Stimulated activated CD8-positive, alpha-beta memory T cell treated with anti-CD3 and anti-CD28 coated beads, Interleukin-15, amount 100 ng/mL, for 4 hours (primary cell): ENCODE measurements at places on chromosomes 7 and 10.

DNA sequence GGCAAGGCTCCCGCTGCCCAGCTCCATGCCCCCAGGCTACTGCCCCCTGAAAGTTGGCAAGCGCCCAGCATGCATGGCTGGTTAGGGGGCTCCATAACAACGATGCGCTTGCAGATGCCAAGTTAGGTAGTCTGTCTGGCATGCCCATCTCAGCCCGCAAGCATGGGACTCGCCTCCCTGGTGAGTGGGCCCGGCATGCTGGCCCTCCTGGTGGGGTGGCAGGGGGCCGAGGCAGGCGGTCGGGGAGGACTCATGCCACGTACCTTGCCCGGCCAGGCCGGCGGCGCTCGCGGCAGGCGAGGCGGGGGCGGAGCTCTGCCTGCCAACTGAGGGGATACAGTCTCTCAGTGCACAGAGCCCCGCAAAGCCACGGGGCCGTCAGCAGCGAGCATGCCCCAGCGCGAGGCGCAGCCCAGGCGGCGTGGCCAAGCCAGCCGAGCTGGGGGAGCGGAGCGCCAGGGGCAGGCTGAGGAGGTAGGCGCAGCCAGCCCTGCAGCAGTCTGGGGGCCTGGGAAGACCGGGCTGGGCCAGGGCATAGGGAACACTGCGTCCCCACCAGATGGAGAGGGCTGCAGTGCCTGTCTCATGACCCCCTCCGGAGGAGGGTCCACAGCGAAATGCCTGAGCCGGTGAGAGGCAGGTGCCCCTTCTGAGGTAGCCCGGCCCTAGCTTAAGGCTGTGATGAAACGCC is 28.0 kb upstream of the NDST2 start:
- no peak for DNase-seq

- no peak for DNase-seq
These were observed 2.7 kb downstream of the SSMEM1 start for GRCh38 chr7:130210181-130210935.

DNA sequence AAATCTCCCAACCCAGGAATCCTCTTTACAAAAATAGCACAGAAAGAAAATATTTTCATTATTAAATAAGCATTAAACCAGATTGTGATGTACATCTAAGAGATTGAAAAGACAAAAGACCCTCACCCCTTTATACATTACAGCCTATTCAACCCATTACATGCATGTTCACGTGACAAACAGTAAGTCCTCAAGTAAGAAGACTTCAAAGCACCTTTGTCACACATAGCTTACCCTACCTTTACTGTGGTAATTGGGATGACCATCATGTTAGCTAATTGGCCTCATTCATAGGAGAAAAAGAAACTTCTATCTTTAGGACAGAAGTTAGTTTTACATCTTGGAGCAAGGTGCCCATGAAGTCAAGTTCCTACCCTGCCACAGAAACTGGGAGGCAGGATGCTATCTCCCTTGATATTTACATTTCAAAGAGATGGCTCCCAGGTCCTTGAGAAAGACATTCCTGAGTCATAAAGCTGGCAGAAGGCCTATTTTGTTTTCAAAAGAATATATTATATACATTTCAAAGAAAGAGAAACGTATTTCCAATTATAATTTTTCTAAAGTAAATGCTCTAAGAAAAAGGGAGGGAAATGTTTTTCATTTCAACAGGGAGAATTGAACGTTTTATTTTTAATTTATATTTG is 48.1 kb downstream of the GNAI1 start:
- DNase-seq, result no peak

GRCh38 chr10:1050145-1050544 is 1.2 kb upstream of the IDI1 start:
- no peak for DNase-seq

DNA sequence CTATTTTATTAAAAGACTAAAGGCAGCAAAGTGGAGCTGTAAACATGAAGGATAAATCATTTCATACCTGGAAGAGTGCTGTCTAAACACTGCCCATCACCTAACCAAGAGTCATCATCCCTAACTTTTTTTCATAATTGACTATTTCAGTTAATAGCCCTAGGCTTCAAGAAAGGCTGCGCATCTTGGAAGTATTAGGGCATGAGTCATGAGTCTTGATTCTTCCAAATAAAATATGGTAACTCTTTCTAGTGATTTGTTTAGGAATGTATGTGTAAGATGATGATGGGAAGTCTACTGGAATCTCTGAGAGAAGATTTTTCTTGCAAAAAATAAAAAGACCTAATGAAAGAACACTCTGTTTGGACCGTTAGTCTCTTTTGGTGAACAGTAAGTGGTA is 207.7 kb upstream of the AHR start:
- DNase-seq, result no peak

DNA sequence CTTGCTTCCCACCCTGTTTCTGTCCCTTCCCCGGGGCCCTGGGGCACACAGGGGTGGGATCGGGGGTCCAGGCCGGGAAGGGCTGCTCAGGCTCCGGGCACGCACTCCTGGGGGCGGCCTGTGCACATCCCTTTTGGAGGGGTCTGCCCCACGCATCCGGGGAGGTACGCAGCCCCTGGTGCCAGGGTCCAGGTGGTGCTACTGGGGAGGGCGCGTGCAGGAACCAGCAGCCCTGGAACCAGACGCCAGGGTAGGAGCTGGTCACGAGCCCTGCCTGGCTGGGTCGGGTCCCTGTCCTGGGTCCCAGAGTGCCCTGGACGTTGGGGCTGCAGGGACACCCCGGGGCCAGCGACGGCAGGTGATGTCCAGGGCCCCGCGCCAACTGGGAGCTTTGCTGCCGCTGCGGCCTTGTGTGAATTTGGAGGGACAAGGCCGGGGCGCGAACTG is 53.4 kb downstream of the GLRX3 start:
- DNase-seq, result no peak

DNA sequence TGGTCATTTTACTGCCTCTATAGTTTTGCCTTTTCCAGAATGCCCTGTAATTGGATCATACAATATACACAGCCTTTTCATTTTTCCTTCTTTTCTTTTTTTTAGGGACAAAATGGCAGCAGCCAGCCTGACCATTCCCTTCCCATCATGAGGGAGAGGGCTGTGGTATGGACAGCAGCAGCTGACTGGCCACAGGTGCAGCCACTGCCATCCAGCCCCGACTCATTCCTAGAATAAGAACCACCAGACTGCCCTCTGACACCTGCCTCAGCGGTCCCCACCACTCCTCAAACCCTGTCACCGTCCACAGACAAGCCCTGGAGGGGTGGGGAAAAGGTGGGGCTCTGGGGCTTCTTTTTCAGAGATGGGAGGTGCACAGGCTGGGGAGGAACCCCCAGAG is 92.8 kb downstream of the EPDR1 start:
- DNase-seq, result no peak

GRCh38 chr10:51910596-51910995 is 211.2 kb upstream of the CSTF2T start:
- no peak for DNase-seq

DNA sequence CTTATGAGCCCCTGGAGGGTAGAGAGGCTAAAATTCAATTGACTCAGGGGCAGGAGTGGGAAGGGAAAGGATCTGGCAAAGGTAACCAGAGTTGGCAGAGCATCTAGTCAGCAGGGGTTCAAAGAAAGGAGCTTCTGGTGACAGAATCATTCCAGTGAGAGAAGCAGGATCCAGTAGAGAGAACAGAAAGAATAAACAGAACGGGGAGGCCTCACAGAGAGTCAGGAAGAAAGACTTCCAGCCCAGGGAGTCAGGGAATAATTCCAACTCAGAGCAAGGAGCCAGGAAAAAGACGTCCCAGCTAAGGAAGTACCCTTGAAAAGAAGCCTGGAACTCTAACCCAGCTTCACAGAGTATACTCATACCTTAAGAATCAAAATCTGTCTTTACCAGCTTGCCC is 66.6 kb upstream of the CPXM2 start:
- DNase-seq, result no peak

DNA sequence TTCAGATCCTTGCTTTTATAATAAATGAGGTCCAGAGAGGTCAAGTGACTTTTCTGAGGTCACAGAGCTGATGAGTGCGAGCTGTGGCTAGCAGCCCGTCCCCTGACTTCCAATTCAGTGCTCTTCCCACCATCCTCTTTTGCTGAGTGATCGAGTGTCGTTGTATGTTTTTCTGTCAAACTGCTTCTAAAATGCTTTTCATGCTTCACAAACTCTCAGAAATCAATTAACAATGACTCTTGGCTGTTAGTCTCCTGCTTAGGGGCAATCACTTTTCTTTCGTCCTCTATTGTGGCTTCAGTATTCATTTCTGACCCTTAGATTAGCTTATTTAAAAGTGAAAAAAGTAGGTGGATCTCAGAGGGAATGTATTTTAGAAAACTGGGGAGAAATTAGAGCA is 423.7 kb downstream of the DPP6 start:
- no peak for DNase-seq

GRCh38 chr10:32068569-32068968 is 12.3 kb upstream of the KIF5B start:
- DNase-seq, result no peak

GRCh38 chr10:102611514-102612087 is 32.7 kb upstream of the TRIM8 start:
- DNase-seq, result no peak

GRCh38 chr10:92200564-92200963 is 90.3 kb downstream of the CPEB3 start:
- DNase-seq, result no peak

DNA sequence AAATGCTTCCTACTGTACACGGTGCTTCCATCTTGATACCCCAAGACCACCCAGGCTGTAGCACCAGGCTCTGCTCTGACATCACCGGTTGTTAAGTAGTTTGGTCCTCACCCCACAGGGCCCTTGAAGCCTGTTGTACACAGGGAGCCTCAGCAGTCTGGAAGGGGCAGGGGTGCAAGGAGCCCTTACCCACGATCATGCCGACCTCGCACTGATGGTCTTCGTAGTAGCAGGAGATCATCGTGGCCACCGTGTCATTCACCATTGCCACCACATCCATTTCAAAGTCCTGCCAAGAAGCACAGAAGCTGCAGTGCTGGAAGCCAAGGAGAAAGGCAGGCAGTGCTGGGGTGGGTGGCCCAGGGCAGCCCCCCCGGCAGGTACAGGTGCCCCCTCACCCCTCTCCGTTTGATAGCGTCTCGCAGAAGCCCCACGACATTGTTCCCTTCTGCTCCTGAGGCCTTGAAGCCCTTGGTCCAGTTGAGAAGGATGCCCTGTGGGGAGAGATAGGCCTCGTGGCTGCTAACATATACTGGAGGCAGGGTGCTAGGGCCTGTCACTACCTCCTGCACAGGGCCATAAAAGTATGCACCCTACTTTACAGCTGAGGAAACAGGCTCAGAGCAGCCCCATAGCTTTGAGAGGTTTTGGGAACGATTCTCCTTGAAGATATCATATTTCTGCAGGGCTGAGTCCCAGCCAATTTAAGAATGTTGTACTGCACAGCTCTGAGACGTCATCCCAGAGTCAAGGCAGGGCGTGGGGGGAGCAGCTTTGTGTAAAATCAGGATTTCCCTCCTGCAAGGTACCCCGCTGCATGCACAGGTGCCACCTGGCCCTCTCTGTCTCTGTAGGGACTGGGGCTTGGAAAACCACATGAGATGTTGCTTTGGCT is 8.7 kb upstream of the MYL7 start:
- no peak for DNase-seq

- DNase-seq, result no peak
These were observed 618.5 kb downstream of the INHBA start for GRCh38 chr7:41084381-41084780.

GRCh38 chr7:7756577-7756976 is 38.2 kb upstream of the RPA3 start:
- DNase-seq, result no peak

DNA sequence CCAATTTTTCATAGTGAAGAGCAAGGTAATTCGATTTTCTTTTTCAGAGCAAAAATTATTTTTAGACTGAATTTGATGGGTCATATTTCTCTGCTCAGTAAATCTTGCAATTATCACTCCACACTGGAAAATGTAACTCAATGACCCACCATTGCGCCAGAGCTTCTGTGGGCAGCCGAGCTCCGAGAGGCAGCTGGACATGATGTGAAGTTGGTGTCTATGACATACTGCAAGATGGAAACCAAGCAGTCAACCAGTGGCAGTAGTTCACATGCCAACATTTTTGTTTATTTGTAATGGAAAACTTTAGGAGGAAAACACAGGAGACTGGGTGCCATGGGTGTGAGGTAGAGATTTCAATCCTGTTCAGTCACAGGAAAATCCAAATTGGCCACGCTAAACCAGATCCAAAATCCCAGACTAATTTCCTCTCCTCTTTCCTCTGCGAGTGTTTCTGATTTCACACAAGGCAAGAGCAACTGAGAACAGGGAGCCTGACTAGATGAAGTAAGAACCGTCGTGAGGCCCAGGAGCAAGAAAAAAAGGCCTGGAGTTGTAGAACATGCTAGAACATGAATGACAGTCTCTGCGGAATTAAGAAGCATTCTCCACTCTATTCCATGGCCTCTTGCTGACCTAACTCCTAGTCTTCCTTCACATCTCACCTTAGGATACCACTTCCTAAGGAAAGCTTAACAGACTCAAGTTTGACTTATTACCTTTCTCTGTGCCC is 39.3 kb downstream of the CALD1 start:
- DNase-seq, result no peak

- DNase-seq, result no peak
These were observed 642.2 kb downstream of the SH2D4B start for GRCh38 chr10:81179805-81180452.

GRCh38 chr7:7569081-7569527 is 2.4 kb downstream of the MIOS start:
- no peak for DNase-seq

GRCh38 chr7:24971333-24972165 is 8.4 kb downstream of the OSBPL3 start:
- no peak for DNase-seq

DNA sequence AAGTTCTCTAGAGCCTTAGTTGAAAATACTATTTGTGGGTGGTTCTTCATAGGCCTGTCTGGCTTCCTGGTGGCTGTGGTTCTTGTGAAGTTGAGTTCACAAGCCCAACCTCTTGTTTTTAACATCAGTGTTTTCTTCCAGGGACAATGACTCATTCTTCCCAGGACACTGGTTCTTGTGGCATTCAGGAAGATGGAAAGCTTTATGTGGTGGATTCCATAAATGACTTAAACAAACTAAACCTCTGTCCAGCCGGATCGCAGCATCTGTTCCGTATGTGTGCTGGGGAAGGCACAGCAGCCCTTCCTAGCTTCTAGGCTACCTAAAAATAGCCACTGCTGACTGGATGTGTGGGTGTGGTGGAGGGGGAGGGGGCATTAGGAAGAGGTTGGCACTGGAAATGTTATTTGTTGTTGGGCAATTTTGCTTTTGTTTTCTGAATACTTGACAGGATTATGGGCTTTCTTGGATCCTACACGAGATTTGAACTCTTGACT is 3.9 kb downstream of the LSMEM1 start:
- no peak for DNase-seq

DNA sequence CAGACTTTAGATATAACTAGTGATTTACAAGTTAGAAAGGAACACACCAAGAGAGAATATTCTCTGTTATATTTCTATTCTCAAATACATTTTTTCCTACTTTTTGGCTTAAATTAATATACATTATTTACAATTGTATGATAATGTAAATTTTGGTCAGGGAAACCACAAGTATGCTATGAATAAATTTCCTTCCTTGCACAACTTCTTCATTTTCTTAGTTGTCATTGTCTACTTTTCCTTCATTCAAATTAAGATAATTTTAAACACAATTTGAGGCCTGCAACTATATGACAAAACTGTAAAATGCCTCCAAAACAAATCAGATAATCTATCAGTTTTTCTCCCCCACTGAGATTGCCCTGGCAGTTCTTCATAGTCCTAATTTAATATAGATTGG is 131.3 kb downstream of the CDK14 start:
- no peak for DNase-seq
